Neural progenitor cell (in vitro differentiated cells): ENCODE measurements at places on chromosomes 12 and 14. TPM values are rescaled to one million over a fixed set of nuclear protein-coding genes. Genes with fewer than 3 reads are reported as not detected.
A peak's percentile ranks its signal among the peaks of the same experiment; 100 is the strongest.

DNA sequence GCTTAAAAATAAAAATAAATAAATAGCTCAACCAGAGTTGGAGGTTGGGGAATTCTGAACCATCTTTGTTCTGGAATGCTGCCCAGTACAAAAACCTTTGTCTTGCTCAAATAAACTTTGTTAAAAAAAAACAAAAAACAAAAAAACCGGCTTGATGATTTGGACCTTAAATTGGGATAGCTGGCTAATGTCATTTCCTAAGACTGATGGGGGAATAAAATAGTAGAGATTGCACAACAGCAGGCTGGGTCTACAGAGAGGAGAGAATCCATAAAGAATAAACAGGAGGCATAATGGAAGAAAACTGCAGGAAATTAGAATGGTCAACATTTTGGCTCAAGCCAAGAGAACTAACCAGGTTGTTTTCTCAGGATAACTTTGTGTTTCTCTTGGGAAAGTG lies 370.9 kb downstream of the AEBP2 start:
- H3K27me3 ChIP-seq = no peaks in the 10 kb centered on the region
- no peaks in the 10 kb centered on the region for H3K4me1 ChIP-seq
- no peak overlapping the region for H3K27ac ChIP-seq
- H3K36me3 ChIP-seq = no peaks in the 10 kb centered on the region

- H3K27ac ChIP-seq = no peak overlapping the region
- no peak for DNase-seq
- peaks cover 10% of the 10 kb centered on the region for H3K4me1 ChIP-seq
- H3K4me3 ChIP-seq = no peak overlapping the region
- no peaks in the 10 kb centered on the region for H3K36me3 ChIP-seq
Observed at GRCh38 chr14:61090432-61091216, 109.6 kb downstream of the SLC38A6 start.

- no peaks in the 10 kb centered on the region for H3K27me3 ChIP-seq
- no peaks in the 10 kb centered on the region for H3K4me1 ChIP-seq
- DNase-seq = no peak
- no peak overlapping the region for H3K4me3 ChIP-seq
- no peaks in the 10 kb centered on the region for H3K36me3 ChIP-seq
Observed at GRCh38 chr12:28097221-28097620, 93.0 kb upstream of the CCDC91 start.

DNA sequence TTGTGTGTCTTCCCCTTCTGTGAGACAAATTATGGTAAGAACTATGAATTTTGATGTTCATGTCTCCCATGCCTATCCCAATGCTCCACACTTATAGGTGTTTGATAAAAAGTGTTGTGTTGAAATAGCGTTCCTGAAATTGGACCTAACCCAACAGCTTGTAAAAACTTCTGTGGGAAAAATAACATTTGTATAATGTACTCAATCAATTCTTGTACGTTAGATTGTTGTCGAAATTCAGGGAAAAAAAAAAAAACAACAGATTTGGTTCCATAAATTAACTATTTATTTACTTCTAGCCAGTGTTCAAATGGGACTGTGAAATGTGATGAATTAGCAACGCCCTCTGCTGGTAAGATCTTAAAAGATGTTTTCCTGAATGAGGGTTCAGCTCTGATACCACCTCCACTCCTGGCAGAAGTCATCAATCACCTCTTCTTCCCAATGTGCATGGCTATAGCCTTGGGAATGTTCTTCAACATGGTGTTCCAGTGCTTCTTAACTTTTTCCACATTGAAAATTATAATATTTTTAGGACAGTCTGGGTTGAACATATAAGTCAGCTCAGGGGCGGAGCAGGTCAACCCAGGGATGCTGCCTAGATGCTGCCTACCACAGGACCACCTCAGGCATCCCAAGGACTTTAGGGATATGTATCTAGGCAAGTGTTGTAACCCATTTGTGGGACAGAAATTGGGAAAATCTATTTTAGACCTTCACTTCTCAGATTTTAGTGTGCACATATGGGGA lies 170.6 kb downstream of the OTOGL start:
- no peak overlapping the region for H3K4me3 ChIP-seq
- H3K27me3 ChIP-seq = no peaks in the 10 kb centered on the region
- H3K36me3 ChIP-seq = no peaks in the 10 kb centered on the region
- peaks cover 3% of the 10 kb centered on the region for H3K4me1 ChIP-seq
- peak; percentile 62 for DNase-seq

- H3K4me1 ChIP-seq = no peaks in the 10 kb centered on the region
- no peak overlapping the region for H3K4me3 ChIP-seq
- no peaks in the 10 kb centered on the region for H3K36me3 ChIP-seq
Observed at GRCh38 chr12:103887738-103888137, 42.5 kb upstream of the HSP90B1 start.

DNA sequence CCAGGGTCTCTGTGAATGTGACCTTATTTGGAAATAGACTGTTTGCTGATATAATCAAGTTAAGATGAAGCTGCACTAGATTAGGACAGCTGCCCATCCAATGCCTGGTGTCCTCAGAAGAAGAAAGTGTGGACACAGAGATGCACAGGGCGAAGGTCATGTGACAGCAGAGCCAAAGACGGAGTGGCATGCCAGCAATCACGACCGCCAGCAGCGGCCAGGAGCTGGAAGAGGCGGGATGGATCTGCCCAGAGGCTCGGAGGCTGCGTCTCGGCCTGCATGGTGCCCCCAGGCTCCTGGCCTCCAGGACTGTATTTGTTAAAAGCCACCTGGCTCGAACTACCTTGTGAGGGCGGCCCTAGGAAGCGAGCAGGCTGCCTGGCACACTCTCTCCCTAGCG lies 76.5 kb downstream of the RFLNA start:
- DNase-seq = no peak
- no peaks in the 10 kb centered on the region for H3K36me3 ChIP-seq
- no peaks in the 10 kb centered on the region for H3K4me1 ChIP-seq
- H3K4me3 ChIP-seq = no peak overlapping the region
- no peak overlapping the region for H3K27ac ChIP-seq

DNA sequence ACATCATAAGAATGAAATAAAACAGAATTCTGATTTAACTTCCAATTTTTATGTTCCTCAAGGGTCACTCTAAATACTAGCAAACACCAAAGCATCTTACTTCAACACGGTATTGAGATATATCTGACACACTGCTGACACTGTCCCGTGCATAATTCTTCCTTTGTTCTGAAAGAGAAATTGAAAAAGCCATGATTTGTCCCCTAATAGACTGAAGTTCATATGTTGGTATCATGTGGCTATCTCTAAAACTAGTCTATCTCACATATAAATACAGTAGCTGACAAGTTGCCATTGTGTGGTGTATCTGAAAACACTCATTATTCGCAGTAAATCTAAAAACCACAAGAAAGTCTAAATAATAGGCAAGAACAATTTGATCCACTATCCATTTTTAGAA lies 118.4 kb downstream of the EPS8 start:
- no peak overlapping the region for H3K27ac ChIP-seq
- no peak for DNase-seq
- no peaks in the 10 kb centered on the region for H3K4me1 ChIP-seq
- no peaks in the 10 kb centered on the region for H3K36me3 ChIP-seq
- H3K27me3 ChIP-seq = no peaks in the 10 kb centered on the region

- H3K4me1 ChIP-seq = no peaks in the 10 kb centered on the region
- no peak overlapping the region for H3K4me3 ChIP-seq
- H3K36me3 ChIP-seq = no peaks in the 10 kb centered on the region
- DNase-seq = no peak
- H3K27me3 ChIP-seq = no peaks in the 10 kb centered on the region
Observed at GRCh38 chr14:105986894-105987284, 460.5 kb downstream of the TMEM121 start.

The PPP4R3A gene
- 81.5 and 98.9 TPM in 2 replicates for total RNA-seq

The NDRG2 gene
- 1.3 and 2.0 TPM in 2 replicates for total RNA-seq

The SYT1 gene
- 28.1 and 36.9 TPM in 2 replicates for total RNA-seq

The SERPINA10 gene
- total RNA-seq = not detected in 2 replicates

The HRK gene
- 0.06 TPM in 1 of 2 replicates, not detected in the other for total RNA-seq

The AVPR1A gene
- total RNA-seq = 0.04 and 0.09 TPM in 2 replicates
